ENCODE measurements at places on chromosomes 6 and 20.

DNA sequence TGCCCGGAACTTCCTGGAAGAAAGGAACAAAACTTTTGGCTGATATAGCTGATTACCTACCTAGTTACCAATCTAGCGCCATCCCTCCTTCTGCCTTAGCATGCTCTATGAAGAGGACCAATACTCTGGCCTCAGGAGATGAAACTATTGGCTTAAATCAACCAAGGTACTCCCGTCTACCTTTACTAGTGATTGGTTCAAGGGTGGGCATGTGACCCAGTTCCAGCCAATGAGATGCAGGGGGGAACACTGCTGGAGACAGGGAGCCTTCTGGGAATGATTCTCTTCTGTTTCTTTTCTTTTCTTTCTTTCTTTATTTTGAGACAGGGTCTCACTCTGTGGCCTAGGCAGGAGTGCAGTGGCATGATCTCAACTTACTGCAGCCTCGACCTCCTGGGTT lies 72.6 kb upstream of the CCDC167 start:
- no peak for DNase-seq

GRCh38 chr6:12570461-12571030 lies 146.0 kb upstream of the PHACTR1 start:
- no peak for DNase-seq

- no peak for DNase-seq
Measured at GRCh38 chr20:32780749-32781655, 18.8 kb downstream of the DNMT3B start.

DNA sequence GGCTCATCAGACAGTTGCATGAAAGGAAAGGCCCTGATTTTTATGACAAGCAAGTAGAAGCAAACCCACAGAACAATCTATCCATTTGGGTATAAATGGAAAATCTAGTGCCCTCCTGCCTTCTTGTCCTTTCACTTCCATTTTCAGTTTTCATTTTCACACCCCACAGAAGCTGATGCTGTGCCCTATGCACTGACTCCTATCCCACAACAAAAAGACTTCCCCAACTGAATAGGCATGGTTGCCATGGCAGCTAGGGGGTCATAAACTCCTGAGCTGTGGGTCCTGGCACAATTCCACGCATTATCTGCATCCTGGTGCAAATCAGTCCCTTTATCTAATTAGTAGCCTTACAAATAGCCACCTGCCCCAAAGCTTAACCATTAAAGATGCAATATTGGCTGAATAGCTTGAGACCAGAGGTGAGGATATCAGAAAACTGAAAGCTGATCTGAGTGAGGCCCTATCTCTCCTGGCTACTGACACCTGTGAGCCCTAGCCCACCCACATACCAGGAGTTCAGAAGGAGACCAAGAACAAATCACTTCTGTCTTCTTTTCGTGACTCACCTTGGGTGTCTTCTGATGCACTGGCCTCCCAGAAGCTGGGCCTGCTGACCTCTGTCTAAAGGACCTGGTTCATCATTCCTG lies 34.9 kb upstream of the HEY2 start:
- no peak for DNase-seq

GRCh38 chr6:93139408-93140081 lies 279.8 kb downstream of the EPHA7 start:
- no peak for DNase-seq

DNA sequence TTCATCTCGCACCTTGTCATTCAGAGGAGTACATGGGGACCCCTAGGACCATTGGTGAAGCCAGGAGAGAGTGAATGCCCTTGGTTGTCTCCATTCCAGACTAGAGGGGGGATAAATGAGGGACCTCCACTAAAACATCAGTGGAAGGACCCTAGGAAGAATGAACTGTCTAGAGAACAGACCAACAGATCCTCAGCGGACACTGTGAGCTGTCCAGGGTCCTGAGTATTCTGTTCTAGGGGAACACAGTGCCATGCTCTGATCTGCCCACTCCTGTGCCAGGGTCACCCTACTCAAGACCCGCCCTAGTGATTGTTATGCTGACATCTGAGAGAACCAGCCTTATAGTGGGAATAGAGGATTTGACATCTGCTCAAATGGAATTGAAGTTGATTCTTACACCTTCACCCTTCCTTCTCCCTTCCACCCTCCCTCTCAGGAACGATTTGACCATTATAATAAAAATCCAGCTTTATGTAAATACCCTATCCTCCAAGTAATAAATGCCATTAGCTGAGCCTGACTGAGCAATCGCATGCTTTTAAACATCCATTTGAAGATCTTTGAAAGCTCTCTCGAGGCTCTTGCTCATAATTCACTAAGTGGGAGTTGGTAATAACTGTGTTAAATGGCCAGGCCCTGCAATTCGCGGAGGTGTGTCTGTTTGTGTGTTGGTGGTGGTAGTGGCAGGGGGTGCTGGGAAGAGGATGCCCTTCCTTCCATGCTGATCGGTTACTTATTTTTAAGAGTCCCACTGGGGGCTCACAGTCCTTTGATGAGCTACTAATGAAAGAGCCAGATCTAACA lies 43.6 kb upstream of the SLC32A1 start:
- DNase-seq = peak; percentile 17

GRCh38 chr6:109791301-109791700 lies 100.2 kb downstream of the FIG4 start:
- no peak for DNase-seq

DNA sequence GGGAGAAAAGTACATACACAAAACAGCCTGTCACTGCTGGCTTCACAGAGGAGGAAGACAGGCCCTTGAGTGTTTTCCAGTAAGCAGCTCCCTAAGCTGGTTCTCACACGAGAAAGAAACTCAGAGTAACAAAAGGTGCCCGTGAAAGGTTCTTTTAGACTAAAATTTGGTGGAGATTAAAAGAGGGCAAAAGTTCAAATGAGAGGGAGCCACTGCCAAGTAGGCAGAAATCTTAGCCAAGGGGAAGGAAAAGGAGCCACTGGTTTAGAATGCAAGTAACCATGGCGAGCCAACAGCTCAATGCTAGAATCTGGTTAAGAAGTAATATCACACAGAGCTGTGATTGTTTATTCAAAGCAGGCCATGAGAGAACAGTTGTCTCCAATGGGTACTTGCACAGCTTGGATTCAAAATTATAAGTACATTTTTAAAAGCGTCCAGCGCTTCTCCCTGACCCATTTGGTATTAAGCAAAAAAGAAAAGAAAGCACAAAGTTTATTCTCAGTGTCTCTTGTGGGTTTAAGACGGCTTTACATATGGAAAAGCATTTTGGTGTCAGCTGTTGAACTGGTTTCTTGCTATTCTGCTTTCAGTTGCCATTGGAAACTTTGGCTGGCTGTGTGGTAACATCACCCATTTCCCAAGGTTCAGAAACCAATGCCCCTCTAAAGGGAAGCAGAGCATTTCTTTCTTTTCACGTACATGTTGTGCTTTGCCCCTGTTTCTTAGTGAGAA lies 648.5 kb downstream of the RNF144B start:
- no peak for DNase-seq

- DNase-seq = no peak
Measured at GRCh38 chr6:25918083-25918683, 12.3 kb downstream of the SLC17A2 start.

- DNase-seq = no peak
Measured at GRCh38 chr6:162029873-162030576, 697.5 kb downstream of the PRKN start.

- DNase-seq = no peak
Measured at GRCh38 chr6:166907871-166908806, 48.2 kb downstream of the RNASET2 start.

- DNase-seq = no peak
Measured at GRCh38 chr6:168826726-168827585, 386.0 kb downstream of the SMOC2 start.

DNA sequence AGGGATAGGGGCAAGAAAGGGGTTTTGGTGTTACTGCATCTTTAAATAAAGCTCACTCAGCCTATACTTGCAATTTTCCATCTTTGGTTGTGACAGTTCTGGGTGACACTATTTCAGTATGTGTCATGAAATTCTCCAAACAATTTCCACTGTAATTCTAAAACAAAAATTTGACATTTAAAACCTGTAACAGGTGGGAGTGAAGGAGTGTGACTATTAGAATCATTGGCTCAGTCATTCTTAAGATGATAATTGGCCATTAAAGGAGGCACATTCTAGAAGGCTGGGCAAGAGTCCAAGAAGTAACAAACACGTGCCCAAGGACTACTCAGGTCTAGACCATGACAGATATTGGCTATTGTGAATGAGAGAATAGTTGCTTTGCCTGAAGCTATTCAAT lies 153.3 kb upstream of the ARG1 start:
- DNase-seq = no peak

DNA sequence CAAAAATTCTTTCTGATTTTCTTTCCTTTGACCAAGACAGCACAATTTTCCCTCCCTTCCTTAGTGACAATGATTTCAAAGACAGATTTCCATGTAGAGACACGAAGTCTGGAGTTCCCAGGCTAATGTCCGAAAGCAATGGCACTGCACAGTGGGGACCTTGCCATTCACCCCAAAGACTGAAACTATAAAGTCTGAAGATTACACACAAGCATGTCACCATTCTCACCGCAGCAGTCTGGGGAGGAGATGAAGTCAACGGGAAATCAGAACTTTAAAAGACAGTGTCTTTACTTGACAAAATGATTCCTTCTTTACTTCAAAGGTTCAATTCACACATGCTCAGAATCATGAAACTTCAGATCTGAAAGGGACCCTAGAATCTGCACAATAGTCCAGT lies 8.3 kb downstream of the B4GALT5 start:
- DNase-seq = no peak

DNA sequence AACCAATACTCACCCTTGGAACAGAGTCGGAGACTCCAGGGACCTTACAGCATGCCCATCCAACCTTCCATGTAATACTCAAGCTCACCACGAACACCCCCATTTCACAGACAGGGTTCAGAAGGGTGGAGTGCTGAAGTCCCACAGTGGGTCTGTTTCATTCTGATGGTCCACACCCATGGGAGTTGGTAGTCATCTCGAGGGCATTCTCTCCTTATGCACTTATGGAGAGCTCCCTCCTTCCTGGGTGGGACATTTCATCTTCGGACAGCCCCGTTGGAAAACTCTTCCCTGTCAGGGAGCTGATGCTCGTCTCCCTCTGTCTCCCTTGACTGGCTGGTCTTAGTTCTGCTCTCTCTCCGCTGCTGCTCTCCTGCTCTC lies 38.9 kb downstream of the COX4I2 start:
- DNase-seq = no peak

DNA sequence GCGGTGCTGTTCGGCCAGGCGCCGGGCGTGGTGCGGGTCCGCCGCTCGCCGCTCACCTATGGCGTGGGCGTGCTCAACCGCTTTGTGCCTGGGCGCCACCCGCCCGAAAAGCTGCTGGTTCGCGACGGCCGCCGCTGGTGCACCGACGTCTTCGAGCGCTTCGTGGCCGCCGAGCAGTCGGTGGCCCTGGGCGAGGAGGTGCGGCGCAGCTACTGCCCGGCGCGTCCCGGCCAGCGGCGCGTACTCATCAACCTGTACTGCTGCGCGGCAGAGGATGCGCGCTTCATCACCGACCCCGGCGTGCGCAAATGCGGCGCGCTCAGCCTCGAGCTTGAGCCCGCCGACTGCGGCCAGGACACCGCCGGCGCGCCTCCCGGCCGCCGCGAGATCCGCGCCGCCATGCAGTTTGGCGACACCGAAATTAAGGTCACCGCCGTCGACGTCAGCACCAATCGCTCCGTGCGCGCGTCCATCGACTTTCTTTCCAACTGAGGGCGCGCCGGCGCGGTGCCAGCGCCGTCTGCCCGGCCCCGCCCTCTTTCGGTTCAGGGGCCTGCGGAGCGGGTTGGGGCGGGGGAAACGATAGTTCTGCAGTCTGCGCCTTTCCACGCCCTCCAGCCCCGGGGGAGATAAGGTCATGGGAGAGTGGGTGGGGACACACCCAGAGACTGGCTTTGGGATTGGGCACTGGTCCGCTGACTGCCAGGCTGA lies 15.7 kb downstream of the ADISSP start:
- peak; percentile 54 for DNase-seq

GRCh38 chr6:80276861-80277260 lies 170.4 kb downstream of the BCKDHB start:
- DNase-seq = no peak

DNA sequence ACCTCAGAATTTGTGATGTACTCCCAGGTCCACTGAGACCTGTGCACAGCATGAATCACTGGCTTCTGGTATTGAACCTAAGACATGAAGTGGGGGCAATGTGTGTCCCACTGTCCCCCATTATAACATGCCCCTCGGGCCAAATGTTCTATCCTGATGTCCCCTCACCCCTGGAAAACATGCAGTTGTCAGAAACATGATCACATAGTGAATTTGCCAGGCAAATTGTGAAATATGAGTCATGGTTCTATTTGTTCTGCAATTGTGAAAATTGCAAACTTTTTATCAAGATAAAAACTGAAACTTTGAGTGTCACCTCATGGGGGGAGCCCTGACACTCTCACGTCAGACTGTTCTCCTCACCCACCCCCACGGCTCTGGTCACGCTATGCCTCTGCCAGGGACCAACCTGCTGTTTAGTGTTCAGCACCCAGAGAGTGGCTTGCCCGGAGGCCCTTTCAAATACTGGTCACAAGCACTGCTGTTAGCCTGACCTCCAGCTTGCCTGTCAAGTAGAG lies 305.3 kb downstream of the CLIC5 start:
- DNase-seq = no peak

DNA sequence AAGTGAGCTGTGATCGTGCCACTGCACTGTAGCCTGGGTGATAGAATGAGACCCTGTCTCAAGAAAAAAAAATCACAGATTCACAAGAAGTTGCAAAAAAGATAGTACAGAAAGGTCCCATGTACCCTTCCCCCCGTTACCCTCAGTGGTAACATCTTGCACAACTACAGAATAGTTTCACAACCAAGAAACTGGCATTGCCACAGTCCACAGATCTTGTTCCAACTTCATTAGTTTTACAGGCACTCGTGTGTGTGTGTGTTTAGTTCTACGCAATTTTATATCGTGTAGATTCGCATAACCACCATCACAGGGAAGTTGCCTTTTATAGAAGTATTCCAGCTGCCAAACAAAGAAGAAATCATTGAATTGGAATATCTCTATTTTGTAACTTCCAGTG lies 19.1 kb downstream of the SPATA2 start:
- DNase-seq = no peak

GRCh38 chr6:86192123-86192522 lies 549.4 kb upstream of the SYNCRIP start:
- no peak for DNase-seq

DNA sequence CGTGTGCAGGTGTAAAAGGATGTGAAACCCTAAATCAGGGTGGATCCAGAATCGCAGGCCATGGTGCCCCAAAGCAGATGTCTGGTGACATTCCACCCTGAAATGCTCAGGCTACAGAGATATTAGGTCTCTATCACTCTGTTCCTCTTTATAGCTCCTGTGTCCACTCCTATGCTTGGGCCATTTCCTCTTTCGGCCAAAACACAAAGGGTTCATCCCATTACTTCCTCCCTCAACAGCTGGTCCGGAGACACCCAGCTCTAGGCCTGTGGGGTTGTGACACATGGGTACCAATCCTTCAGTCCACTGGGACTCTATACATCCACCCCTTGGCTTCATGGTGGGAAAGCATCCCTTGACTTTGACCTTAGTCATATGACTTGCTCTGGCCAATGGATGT lies 1.7 kb upstream of the SIGLEC1 start:
- DNase-seq = no peak

DNA sequence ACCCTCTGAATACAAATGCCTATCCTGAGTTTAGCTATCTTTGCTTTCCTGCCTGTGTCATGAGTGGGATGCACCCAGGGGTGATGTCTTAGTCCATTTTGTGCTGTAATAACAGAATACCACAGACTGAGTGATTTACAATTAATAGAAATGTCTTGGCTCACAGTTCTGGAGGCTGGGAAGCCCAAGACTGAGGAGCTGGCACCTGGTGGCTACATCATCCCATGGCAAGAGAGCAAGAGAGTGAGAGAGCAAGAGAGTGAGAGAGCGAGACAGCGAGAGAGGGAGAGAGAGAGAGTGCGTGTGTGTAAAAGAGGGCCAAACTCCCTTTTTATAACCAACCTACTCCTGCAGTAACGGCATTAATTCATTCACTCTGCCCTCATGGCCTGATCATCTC lies 76.8 kb downstream of the PRDM1 start:
- DNase-seq = no peak

Measured in hepatic stellate cell (primary cell).